ENCODE measurements at places on chromosomes 13 and 19.

DNA sequence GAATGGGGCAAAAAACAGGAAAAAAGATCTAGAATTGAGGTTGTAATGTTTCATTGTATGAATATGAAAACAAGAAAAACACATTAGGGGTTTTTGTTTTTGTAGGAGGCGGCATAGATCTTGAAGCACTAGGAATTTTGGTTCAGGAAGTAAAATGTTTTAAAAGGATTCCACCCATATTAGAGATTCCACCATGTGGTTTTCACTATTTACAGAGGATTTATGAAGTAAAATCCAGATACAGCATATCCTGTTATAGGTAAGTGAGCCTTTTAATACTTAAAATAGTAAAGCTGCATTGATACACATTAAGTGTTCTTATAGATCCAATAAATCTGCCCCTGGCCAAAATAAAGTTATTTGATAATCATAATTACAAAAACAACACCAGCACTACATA lies 61.4 kb downstream of the MICU2 start:
- DNase-seq: no peak

GRCh38 chr13:74586847-74587246 lies 452.6 kb upstream of the KLF12 start:
- no peak for DNase-seq

GRCh38 chr13:103772576-103772975 lies 706.4 kb upstream of the SLC10A2 start:
- DNase-seq: no peak

- DNase-seq: no peak
These were observed 4.5 kb upstream of the ZNF175 start for GRCh38 chr19:51566489-51567100.

GRCh38 chr13:22812793-22813192 lies 368.0 kb upstream of the SGCG start:
- no peak for DNase-seq

GRCh38 chr13:100100115-100100879 lies 11.4 kb downstream of the PCCA start:
- DNase-seq: peak; percentile 86

- DNase-seq: no peak
These were observed 119.0 kb downstream of the MYCBP2 start for GRCh38 chr13:77207943-77208342.

- no peak for DNase-seq
These were observed 54.5 kb upstream of the RFXAP start for GRCh38 chr13:36764536-36764935.

- DNase-seq: no peak
These were observed 3.9 kb downstream of the WIZ start for GRCh38 chr19:15445807-15446376.

Measured in glomerular endothelial cell (primary cell).